ENCODE measurements at places on chromosomes 3 and 15.

DNA sequence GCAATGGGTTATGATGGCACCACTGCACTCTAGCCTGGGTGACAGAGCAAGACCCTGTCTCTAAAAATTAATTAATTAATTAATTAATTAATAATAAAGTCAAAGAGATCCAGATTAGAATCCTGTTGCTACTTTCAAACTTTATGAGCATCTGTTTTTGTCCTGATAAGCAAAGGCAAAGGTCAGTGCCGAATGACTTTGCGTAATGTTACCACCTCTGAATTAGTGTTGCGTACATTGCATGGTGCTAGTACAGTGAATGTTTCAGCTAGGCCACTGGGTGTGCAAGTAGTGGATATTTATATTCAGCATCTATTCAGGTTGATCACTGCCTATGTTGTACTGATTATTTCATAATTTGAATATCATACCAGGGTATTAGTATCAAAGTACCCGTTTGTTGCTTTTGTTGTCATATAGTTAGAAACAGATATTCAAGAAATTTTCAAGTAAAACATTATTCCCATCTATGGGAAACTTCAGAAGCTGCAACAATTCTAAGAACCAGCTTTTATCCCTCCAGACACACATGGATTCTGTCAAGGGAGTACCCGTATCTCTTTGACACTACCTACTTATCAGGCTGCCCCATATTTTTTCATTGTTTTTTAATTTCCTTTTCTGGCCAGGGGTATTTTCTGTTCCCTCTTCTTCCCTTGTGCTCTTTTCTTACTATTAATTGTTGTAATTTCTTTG is 127.1 kb upstream of the GRM7 start:
- DNase-seq, result no peak

- no peak for DNase-seq
Observed at GRCh38 chr3:150216041-150216811, 191.9 kb upstream of the TSC22D2 start.

DNA sequence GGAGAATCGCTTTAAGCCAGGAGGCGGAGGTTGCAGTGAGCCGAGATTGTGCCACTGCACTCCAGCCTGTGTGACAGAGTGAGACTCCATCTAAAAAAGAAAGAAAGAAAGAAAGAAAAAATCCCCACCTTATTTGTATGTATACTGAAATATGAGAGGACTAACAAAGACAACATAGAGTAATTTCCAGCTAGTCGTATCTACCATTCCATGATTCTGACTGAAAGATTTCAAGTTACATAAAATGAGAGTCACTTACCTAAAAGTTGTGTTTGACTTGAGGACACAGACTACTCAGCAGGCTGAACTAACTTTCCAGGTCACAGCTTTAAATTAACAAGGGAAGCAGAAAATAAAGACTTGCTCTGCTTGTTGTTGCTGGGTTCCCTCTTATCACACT is 18.8 kb upstream of the PRKCI start:
- no peak for DNase-seq

DNA sequence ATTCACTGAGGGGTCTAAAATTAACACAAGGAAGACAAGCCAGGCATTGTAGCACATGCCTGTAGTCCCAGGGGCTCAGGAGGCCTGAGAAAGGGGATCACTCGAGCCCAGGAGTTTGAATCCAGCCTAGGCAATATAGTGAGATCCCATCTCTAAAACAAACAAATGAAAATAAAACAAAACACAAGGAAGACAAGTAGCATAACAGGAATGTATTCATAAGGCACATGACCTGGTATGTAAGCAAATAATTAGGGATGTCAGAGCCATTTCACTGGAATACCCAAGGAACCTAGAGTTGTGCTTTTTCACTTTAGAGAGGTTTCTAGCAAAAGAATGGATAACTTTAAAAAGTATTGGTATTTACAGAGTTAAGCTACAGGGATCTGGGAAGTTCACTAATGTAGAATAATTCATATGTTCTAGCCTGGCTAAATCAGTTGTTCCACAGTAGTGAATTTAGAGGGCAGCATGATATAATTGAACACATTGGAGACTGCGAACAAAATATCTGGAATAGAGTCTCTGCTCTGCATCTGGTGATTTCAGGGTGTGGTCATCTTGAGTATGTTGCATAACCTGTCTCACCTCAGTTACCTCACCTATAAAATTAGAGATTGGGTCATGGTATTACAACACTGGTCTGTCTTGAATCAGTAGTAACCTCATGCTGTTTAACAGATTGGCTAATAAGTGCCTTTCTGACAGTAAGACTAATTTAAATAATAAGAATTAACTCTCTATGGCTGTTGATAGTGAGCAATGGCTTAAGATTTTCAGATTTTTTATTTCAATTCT is 9.3 kb downstream of the GRAMD1C start:
- no peak for DNase-seq

DNA sequence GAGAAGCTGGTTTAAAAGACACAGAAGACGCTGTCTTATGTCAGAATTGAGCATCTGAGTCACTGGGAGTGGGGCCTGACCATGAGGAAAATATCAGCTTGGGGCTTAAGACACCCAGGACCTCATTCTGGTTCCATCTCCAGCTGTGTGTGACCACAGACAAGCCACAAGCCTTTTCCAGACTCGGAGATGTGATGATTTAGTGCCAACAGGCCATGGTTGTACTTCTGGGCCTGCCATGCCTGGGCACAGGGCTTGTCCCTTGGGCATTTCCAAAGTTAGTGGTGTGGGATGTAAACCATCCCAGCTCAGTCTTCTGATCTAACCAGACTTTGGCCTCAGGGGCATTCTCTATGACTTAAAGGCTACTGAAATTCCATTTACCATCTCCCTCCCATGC is 269.8 kb downstream of the RYR3 start:
- no peak for DNase-seq

GRCh38 chr3:190224863-190225692 is 97.2 kb downstream of the CLDN1 start:
- peak; percentile 63 for DNase-seq

DNA sequence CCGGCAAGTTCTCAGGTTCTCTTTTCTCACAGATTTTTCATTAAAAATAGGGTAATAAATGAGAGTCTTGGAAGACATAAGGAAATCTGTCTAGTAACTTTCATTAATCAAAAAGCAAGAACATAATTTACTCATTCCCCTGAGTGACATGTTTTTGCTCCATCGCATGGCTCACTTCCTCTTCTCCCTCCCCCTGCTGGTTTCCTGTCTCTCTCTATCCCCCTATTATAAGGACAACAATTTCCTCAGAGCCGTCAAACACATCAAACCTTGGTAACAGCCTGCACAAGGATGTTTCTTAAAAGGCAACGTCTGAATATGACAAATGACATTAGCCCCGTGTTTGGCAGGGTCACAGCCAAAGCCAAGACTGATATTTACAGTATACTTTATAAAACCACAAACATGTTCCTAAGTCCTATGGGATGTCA is 1149.6 kb downstream of the IGSF11 start:
- no peak for DNase-seq

GRCh38 chr15:45112591-45113379 is 1.2 kb downstream of the DUOX2 start:
- no peak for DNase-seq

- DNase-seq, result no peak
Observed at GRCh38 chr3:63130625-63131024, 147.5 kb upstream of the SYNPR start.
